ENCODE measurements at places on chromosomes 7 and 10.
A peak's percentile ranks its signal among the peaks of the same experiment; 100 is the strongest.

DNA sequence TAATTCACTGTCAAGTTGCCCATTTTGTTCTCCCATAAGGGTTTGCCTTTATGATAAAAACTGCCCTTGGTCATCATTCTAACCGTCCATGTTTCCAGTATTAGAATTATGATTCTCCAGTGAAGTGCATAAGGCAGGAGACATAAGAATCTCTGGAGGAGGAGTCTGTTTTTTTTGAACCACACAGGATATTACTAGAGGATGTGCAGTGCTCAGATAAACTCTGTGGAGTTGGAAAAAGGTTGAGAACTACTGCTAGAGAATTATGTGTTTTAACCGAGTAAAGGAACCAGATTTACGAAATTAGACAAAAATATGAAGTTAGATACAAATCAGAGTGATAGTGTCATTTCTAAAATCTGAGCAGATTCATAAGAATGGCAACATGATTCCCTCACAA, 40.5 kb downstream of the MDFIC start:
- no peak for DNase-seq

DNA sequence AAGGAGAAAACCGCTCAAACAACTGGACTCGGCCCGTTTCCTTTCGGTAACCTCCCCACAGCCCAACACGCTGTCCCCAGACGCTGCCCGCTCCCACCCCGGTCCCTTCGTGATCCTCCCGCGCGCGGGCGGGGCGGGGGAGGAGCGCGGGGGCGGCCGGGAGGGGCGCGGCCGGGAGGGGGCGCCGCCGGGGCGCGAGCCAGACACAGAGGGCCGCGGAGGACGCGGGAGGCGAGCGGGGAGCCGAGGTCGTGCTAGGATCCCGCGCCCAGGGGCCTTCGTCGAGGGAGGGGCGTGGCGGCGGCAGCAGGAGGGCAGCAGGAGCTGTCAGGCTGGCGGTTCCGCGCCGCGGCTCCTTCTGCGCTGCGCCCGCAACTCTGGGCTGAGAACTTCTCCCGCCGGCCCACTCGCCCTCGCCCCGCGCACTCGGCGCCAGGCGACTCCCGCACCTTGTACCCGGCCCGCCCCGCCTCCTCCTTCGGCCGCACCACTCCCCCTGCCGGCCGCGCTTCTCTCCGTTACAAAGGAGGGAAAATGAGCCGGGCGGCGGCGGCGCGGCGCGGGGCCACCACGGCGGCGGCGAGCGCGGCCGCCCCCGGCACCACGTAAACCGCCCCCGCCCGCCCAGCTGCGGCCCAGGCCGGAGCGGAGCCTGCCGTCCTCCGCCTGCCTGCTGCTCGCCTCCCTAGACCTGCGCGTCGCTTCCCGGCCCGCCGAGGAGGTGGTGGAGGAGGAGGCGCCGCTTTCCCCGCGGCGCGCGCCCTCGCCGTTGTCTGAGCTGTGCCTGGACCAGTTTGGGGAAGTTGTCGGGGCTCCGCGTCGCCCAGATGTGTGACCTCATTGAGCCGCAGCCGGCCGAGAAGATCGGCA, at the start of gene CDK14:
Gene CDK14 (plus strand): TSS at position 521 of the 870 bp plus-strand sequence. CDS start 307 bp downstream, at position 828.
- DNase-seq = peak; percentile 87

GRCh38 chr7:70805360-70805759, 326.6 kb upstream of the GALNT17 start:
- DNase-seq = no peak

DNA sequence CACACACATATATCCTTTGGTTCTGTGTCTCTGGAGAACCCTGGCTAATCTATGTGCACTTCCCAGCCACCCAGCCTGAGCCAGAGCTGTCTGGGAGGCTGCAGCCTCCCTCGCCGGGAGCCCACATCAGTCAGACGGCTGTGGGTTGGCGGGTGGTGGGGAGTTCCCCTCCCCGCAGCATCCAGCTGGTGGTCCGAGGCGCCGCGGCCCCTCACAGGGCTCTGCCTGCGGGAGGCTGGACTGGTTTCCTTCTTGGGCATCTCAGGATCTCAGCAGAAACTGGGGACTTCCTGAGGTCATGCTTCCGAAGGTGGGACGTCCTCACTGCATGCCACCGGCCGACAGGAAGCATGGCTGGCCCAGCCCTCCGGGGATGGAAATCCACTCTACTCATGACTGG, 22.0 kb upstream of the PSMG3 start:
- no peak for DNase-seq

DNA sequence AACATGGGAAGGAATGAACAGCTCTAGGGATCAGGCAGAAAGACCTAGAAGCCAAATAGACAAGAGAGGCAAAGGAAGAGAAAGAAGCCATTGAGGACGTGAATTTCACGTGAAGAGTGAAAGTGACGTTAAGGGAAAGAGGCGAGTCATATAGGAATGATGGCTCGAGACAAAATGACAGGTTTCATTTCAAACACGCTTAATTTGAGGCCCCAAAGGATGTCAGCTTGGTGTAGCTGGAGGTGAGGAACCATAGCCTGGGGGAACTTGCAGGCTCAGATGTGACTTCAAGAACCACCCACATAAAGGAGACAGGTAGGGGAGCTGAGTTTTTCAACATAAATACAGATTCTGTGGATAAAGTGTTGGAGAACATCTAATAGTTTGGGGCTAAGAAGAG, 84.3 kb upstream of the ATP6V0A4 start:
- DNase-seq = no peak

DNA sequence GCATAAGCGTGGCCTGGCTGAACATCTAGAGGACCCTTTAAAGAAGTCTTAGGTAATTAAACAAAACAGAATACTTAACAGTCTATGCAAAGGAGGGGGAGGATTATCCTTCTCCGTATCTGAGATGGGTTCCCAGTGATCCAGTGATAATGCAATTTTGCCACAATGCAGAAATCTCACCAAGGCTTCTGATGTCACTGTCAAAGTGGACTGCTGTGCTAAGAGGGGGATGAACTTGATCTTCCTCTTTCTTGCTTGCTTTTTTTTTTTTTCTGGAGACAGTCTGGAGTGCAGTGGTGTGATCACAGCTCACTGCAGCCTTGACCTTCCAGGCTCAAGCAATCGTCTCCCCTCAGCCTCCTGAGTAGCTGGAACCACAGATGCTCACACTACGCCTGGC, 30.8 kb downstream of the GATA3 start:
- DNase-seq = peak; percentile 55

GRCh38 chr10:131076356-131076755, 235.2 kb downstream of the TCERG1L start:
- DNase-seq = no peak

GRCh38 chr7:3168869-3169268, 125.2 kb upstream of the CARD11 start:
- no peak for DNase-seq

DNA sequence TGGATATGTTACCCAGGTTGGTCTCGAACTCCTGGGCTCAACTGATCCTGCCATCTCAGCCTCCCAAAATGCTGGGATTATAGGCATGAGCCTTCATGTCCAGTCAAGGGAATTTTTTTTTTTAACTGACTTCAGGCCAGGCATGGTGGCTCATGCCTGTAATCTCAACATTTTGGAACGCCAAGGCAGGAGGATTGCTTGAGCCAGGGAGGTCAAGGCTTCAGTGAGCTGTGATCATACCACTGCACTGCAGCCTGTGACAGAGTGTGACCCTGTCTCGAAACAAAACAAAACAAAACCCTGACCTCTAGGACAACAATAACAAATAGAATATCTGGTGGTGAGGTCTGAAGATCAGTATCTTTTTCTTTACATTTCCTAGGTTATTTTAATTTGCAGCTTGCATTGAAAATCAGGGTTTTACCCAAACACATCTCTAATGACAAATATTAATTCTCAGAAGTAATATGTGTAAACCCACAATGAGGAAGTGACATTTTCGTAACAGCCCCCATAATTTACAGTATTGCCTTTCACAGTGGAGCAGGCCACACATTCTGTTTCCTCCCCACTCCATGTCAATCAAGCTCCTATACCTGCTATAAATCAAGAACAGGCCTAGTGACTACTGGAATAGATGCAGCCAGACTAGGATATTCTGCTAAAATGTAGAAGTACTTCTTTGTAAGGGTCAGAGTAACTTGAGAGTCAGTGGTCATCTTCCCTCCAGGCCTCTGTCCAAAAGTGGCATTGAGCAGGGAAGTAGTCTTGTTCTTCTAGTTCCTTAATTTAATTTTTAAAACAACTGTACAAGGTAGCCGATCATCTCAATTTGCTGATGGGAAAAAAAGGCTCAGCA, 43.3 kb upstream of the ECHDC3 start:
- peak; percentile 71 for DNase-seq

DNA sequence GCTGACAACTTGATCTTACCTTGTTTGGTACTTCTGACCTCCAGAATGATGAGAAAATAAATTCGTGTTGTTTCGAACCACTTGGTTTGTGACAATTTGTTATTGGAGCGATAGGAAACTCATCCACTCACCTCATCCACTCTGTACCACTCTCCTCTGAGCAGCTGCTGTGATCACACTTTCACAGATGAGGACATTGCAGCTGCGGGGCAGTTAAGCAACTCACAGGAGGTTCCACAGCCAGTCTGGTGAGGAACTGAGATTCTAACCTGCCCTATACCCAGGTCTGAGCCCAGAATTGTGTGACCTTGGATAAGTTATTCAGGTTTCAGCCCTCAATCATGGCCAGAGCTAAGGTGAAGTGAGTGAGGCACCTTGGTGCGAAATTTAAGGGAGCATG, 35.2 kb downstream of the BTBD16 start:
- no peak for DNase-seq

DNA sequence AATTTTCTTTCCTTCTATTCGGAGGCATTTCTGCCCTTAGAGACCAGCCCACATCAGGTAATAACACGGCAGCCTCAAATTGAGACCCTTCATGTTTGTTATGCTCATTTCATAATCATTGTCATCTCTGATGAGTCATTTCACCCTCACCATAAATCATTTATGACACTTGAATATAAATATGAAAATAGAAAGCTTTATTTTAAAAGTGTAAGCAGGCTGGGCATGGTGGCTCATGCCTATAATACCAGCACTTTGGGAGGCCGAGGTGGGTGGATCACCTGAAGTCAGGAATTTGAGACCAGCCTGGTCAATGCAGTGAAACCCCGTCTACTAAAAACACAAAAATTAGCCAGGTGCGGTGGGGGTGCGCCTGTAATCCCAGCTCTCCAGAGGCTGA, 57.4 kb upstream of the EGFR start:
- DNase-seq = no peak

DNA sequence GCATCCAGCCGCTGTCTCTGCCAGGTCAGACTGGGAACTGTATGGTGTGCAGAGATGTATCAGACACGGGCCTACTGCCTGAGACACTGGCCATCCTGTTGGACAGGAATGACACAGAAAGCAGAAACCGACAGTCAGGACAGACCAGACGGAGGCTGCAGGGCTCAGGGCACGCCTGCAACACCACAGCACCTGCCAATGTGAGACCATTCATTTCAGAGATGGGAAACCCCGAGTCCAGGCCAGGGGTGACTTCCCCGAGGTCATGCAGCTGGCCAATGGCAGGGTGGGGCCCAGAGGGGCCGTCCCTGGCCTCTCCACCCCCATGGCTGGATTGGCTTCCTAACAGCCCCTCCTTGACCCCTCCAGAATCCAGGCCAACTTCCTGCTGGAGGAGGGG, 34.7 kb downstream of the GRID1 start:
- no peak for DNase-seq

DNA sequence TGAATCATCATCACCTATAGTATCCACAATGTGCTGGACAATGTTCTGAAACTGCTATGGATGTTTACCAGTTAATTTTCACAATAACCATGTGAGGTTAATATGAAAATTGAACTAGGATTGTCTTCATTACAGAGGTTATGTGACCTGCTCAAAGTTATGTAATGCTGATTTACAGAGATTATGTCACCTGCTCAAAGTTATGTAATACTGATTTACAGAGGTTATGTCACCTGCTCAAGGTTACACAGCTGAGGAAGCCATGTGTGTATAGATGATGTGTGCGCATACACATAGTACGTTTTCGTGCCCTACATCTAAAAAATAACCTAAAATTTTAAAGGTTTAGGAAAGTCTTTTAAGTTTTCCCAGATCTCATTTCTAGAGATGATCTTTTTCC, 298.0 kb downstream of the CDK14 start:
- DNase-seq = no peak

- DNase-seq = no peak
These were observed 1.6 kb upstream of the ZNF239 start for GRCh38 chr10:43576062-43576461.

Data from inflammatory macrophage treated with lipopolysaccharide for 1 hour (primary cell).